ACHN (cell line): ENCODE measurements at places on chromosomes 3 and 15.

GRCh38 chr3:60839246-60839645 lies 412.0 kb downstream of the FHIT start:
- DNase-seq = peak; percentile 8

- DNase-seq = no peak
Measured at GRCh38 chr3:119091936-119092677, 53.9 kb upstream of the TEX55 start.

DNA sequence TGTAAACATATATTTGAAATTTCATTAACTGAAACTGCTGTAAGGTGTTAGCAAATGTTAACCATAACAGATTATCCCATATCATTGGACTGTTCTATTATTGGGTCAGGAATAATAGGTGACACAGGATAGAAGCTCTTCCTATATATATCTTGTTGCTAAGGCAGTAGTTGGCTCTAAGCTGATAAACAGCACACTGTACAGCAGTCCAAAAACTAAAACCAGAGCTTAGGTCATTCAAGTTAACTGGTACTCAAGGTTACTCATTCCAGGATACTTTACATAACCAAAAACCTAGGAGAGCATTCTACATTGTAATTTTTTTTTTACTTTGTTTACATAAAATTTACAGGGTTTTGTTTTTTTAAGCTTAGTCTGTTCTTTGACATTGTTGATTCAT lies 8.9 kb downstream of the DNAJC19 start:
- DNase-seq = no peak

DNA sequence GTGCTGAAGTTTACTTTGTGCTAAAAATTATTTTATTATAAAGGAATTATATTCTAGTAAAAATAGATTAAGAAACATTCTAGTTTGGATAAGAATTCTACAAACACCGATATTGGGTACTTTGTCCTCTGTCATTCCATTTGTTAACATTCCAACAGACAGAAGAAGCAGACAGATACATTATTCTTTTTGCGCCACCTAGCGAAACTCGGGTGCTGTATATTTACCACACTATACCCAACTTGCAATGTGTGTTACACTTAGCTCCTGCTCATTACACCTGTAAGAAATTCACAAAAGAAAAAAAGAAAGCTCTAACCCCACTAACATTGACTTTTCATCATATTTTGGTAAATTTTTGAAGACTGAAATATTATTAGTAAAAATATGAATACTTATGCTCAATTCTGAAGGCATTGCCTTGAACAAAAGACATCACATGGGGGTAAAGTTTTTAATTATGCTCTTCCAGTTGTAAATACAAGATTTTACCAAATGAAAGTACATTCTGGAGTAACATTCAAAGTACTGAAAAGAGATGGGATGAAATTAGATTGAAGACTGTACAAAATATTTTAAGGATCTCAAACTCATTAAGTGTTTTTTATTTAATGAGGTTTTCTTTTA lies 136.5 kb upstream of the MLF1 start:
- DNase-seq = peak; percentile 76

DNA sequence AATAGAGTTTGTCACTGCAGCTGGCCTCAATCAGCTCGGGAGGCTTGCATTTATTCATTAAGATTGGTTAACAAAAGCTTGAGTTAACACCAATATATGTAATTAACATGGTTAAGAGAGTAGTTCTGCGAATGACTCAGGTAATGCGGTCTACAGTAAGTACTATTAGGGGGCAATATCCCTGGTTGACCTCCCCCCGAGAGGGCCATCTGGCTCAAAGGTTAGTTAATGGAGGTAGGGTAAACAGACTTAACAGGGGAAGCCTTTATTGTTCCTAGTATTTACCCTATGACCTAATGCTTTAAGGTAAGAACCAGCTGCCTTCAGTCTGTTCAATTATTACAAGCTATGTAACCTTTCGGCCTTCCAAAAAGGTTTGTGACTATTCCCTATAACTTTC lies 403.3 kb upstream of the SGO1 start:
- DNase-seq = no peak

- DNase-seq = no peak
Measured at GRCh38 chr3:10004960-10005564, 18.4 kb upstream of the EMC3 start.

DNA sequence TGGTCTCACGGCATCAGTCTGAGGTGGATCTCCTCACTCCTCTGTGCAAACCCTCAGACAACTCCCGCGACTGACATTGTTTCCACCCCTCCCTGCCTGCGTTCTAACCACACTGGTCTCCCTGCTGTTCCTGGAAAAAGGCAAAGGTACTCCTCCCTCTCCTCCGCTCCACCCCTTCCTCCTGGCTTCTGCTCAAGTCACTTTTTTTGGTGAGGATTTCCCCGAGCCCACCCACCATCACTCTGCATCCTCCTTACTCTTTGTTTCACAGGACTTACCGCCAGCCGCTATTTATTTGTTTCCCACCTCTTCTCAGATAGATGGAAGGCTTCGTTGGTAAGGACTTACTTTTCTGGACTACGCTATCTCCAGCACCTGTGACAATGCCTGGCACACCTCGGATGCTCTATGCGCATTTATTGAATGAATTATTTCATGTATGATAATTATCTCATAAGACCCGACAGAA lies 25.6 kb downstream of the PRR23E start:
- no peak for DNase-seq

DNA sequence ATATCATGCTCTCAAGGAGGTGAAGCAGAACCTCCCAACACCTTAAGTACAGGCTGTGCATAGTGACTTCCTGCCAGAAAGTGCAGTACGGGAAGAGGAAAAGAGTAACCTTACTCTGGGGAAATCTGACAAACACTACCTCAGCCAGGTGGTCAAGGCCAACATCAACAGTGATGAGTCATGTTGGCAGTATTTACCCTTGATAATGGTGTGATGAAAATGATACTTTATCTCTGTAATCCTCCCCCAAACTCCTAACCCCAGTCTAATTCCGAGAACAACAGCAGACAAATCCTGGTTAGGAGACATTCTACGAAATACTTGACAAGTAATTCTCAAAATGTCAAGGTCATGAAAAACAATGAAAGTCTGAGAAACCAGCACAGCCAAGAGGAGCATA lies 26.5 kb downstream of the ANKDD1A start:
- no peak for DNase-seq

- DNase-seq = peak; percentile 54
Measured at GRCh38 chr3:41893977-41894376, 67.9 kb downstream of the ULK4 start.

DNA sequence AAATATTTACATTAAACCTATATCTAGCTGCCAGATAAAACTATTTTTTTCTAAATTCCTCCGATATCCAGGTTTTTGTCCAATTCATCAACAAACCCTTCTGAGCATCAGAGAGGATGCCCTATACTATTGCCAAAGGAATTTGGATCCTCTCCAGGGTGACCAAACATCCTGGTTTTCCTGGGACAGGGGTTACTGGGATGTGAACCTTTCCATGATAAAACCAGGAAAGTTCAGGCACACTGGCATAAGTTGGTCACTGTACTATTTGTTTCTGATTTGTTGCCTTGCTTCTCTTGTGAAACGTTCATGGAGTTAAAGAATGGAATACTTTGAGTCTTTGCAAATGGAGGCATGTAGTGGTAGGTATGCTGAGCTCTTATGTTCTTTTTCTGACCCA lies 63.5 kb downstream of the TLNRD1 start:
- no peak for DNase-seq

DNA sequence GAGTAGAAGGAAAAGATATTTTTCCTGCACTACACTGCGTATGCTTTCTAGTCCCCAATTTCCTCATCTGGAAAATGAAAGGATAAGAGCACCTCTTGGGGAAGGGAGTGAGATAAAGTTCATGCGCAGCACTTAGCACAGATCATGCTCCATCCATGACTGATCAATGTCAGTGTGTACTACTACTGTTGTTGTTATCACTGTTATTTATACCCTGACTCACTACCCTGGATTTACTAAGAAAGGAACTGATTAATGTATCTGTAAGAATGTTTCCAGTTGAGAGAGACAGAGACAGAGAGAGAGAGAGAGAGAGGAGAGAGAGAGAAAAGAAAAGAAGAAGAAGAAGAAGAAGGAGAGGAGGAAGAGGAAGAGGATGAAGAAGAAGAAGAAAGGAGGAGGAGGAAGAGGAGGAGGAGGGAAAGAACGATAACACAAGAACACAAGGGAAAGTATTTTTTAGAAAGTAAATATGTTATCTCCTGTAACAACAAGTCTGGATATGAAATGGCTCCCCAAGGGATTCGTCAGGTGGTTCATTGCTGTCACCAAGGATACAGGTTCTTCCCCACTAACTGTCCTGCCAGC lies 212.2 kb upstream of the PROK2 start:
- DNase-seq = no peak

GRCh38 chr3:152589644-152590043 lies 245.3 kb upstream of the P2RY1 start:
- DNase-seq = no peak

DNA sequence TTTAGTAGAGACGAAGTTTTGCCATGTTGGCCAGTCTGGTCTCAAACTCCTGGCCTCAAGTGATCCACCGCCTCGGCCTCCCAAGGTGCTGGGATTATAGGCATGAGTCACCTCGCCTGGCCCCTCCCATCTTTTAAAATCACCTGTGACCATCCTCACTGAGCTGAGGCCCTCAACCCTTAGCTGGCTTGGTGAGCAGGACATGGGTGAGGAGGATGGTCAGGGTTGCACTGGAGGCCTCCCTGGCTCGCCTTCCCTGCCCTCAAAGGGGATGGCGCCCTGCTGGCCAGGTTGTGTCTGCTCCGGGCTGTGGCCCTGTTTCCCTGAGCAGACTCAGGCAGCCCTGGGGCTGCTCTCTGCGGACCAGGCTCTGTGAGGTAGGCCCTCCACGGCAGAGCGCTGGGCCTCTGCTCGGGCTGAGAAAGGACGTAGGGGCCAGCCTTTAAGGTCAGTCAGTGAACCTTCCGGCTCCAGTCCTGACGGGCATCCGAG lies 33.7 kb downstream of the SYNM start:
- DNase-seq = no peak

GRCh38 chr3:169563775-169564059 lies 99.8 kb downstream of the MECOM start:
- DNase-seq = no peak

- DNase-seq = no peak
Measured at GRCh38 chr3:69276884-69277283, 109.0 kb downstream of the FRMD4B start.

DNA sequence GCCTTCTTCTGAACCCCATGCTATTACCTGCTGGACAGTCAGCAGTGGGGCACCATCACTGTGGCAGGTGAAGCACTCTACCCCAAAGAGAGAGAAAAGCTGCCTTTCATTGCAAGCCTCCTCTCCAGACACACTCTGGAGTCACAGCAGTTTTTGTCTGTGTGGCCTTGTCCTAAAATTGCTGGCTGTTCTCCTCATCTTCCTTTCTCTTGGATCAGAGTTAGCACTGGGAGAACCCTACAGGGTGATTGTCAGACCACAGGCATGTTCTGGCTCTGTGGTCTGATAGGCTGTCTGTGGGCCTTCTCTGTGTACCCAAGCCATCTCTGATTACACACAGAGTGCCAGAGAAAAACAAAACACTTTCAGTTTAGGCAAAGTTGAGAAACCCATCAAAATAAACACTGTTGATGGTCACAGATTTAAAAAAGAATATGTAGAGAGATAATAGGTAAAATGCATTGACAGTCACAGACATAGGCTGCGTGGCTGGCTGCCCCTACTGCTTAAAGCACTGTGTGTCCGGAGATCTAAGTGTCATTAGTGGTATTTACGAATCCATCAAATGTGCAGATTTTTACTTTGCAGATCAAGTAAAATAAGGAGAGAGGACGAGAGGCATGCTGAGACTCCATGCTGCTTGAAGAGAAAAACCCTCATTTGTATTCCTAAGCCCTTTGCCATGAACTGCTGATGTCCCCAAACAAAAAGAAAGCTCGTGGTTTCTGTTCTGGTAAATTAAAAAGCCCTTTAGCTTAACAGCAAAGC lies 689.9 kb downstream of the TUSC7 start:
- no peak for DNase-seq

DNA sequence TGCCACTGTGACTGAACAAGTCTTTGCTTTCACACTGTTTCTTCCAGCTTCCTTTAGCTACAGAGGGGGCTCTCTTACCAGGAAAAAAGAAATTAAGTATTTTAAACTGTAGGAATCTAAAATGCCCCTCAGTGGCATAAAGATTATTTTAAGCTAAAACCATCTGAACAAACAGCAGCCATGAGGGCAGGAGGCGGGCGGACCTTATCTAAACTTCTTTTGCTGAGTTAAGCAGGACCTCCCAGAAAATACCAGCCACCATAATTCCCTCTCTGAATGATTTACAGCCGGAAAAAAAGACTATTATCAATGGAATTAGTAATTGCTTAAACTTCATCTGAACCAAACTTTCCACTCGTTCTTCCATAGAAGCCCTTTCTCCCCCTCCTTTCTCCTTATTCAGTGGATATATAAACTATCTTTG lies 5.2 kb upstream of the TOPAZ1 start:
- no peak for DNase-seq

GRCh38 chr15:57784081-57784511 lies 77.6 kb downstream of the POLR2M start:
- DNase-seq = no peak

- DNase-seq = no peak
Measured at GRCh38 chr3:152197451-152197850, 71.3 kb upstream of the MBNL1 start.
